ENCODE measurements at places on chromosomes 11 and 22.

- no peak for DNase-seq
Measured at GRCh38 chr22:22446517-22446916, 62.0 kb downstream of the ZNF280B start.

DNA sequence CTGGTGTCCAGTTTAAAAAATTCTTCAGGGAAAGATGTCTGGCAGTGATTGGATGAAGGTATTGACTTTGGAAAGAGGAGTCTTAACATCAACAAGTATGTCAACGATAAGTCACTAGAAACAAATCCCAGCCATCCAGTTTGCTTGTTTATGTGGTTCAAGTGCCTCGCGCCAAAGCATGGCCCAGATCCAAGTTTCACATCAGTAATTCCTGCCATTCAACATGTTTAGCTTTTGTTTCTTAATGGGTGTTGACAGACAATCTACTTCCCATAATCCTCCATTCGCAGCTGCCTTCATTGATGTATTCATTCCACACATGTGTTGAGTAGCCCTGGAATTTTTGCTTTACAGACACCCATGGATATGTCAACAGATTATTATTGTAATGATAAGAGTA lies 77.8 kb downstream of the UBASH3B start:
- no peak for DNase-seq

- no peak for DNase-seq
Measured at GRCh38 chr22:42830161-42830560, 26.9 kb downstream of the ARFGAP3 start.

GRCh38 chr22:29944339-29944738 lies 61.4 kb downstream of the MTMR3 start:
- no peak for DNase-seq

GRCh38 chr11:33869481-33870422 lies 22.1 kb downstream of the LMO2 start:
- DNase-seq, result no peak

GRCh38 chr11:66915046-66915832 lies 42.9 kb downstream of the PC start:
- no peak for DNase-seq

DNA sequence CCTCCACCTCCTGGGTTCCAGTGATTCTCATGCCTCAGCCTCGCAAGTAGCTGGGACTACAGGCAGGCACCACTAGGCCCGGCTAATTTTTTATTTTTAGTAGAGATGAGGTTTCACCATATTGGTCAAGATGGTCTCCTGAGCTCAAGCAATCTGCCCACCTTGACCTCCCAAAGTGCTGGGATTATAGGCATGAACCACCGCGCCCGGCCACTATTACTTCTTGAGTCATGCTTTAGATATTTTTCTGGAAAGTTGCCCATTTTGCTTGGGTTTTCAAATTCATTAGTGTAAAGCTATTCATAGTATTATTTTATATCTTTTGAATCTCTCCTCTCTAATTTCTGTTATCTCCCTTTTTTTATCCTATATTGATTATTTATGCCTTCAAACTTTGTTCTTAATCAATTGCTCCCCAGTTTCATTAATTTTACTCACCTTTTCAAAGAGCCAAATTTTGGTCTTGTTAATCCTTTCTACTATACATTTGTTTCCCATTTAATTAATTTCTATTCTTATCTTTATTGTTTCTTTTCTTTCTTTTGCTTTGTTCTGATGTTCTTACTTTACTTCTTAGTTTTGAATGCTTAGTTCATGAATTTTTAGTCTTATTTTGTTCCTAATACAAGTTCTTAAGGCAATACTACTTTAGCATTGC lies 10.3 kb upstream of the RAC2 start:
- no peak for DNase-seq

- DNase-seq, result no peak
Measured at GRCh38 chr11:90294091-90294490, 71.2 kb upstream of the CHORDC1 start.

DNA sequence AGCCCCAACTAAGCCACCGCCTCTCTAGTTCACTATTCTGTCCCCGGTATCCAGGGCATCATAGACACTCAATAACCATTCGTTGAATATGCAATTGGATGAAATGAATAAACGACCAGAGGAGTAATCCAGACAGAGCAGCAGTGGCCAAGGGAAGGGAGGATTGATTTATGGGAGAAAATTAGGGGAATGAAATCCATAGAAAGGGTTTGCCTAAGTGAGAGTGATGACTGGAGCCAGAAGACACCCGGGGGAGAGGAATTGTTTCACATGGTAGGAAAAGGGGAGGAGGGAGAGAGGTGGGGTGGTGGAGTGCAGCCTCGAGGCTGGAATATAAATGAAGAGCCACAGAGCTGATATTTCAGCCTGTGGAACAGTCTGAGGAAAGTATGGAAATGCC lies 168.2 kb downstream of the COMMD9 start:
- no peak for DNase-seq

DNA sequence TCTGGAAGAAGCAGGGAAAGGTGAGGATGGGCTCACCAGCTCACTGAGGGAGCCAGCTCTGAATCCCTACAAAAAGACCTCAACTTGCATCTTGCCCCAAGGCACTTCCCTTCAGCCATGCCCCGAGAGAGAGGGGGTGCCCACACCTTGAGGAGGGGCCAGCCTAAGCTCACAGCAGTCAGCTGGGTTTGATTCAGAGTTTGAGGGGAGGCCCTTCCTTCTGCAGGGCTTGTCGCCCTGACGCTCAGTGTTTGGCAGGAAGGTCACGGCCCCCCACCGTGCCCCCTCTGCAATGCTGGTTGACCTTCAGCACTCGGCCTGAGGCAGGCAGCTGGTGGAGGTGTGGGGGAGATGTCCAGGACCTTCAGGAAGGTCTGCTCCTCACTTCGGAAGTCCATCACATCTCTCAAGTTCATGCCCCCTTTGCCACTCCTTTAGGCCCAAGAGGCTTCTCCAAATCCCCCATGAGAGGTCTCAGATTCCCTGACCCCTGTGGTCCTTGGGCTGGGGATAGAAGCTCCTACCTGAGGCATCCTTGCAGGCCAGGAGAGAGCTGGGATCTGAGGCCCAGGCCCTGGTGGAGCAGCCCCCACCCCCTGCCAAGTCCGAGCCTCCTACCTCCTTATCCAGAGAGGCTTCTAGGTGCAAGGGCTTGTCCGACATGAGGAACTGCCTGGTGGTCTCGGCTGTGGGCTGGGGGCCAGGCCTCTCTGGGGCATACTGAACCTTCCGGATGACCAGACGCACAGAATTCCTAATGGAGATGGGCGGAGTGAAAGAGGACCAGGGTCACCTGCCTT lies 37.6 kb downstream of the TPBGL start:
- DNase-seq, result no peak

DNA sequence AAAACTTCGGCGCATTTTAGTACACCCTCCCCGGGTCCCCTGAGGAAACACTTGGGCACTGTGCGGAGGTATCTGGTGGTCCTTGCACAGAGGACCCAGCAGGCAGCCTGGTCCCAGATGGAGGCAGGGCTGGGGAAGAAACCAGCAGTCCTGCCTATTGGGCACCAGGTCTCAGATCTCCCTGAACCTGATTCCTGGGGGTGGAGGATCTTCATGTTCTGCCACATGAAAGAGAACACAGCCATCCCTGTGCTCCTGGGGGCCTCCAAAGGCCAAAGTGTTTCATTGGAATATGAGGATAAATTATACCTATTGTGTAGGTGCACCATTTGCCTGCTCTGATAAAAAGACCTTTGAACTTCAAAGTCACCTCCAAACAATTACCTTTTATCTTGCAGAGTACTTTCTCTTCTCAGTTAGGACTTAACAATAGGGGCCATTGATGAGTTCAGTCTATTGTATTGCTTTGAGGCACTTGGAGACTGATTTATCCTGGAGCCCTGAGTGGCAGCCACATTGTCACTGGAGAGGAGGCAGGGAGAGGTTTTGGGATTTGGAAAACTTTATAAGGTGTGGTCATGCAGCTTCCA lies 1.8 kb downstream of the RCN1 start:
- DNase-seq, result no peak

GRCh38 chr11:127199306-127199801 lies 198.8 kb upstream of the KIRREL3 start:
- DNase-seq, result no peak

All from stimulated activated CD4-positive, alpha-beta T cell treated with anti-CD3 and anti-CD28 coated beads, Interleukin-1b, Interleukin-23, amount 100 ng/mL, for 1 hour (primary cell).